ENCODE measurements at places on chromosomes 6 and 20. TPM values are rescaled to one million over a fixed set of nuclear protein-coding genes. Genes with fewer than 3 reads are reported as not detected.

Gene MMP24
- total RNA-seq: 0.20 TPM

GRCh38 chr20:42461965-42462593, 727.6 kb downstream of the PTPRT start:
- DNase-seq: no peak

Gene MUC22
- total RNA-seq: not detected

Gene ACTR5
- total RNA-seq: 4.1 TPM

- DNase-seq: no peak
Measured at GRCh38 chr6:84082689-84083265, 49.2 kb downstream of the MRAP2 start.

DNA sequence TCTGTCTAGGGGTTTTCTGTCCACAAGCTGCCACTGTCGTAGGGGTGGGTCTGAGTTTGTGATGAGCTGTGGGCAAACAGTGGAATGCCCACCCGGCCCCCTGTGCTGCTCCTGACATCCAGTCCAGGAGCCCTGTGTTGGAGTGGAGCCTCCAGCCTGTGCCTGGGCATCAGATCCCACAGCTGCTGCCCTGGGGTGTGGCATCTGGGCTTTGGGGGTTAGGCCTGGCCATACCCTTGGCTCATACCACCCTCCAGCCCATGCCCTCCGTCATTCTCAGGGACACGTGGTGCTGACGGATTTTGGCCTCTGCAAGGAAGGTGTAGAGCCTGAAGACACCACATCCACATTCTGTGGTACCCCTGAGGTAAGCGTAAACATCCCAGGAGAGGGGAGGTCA, 12.9 kb downstream of the SGK2 start:
- no peak for DNase-seq

Gene TPD52L1
- 1.1 TPM for total RNA-seq

DNA sequence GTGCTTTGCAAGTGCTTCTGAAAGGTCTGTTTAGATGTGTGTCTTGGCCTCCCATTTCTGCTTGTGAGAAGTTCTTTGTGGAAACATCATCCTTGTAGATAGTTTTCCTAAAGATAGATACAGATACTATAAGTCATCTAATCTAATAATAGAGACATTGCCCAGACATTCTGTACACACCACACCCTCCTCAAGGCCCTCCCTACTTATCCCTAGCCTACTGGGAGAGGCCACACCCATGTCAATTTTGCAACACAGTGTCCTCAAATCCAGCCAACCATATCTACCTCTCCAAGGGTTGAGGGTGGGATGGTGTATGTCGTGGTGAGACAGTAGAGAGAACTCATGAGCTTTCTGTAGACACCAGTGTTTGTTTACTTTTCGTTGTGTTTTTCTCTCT, 6.2 kb downstream of the KDM1B start:
- no peak for DNase-seq

Data from lung microvascular endothelial cell (primary cell).